RPMI7951 (cell line): ENCODE measurements at places on chromosomes 3 and 15. TPM values are rescaled to one million over a fixed set of nuclear protein-coding genes. Genes with fewer than 3 reads are reported as not detected.

The CPEB1 gene
- total RNA-seq = 6.1 and 12.1 TPM in 2 replicates

The PFKFB4 gene
- total RNA-seq = 41.2 and 56.9 TPM in 2 replicates

The TUSC7 gene
- total RNA-seq = not detected in 2 replicates

The DNAH12 gene
- total RNA-seq = 0.49 and 1.6 TPM in 2 replicates

The FAM3D gene
- total RNA-seq = not detected in 2 replicates

The FETUB gene
- not detected in 2 replicates for total RNA-seq

The AMIGO3 gene
- 1.1 and 4.3 TPM in 2 replicates for total RNA-seq

The COL7A1 gene
- total RNA-seq = 110 and 141 TPM in 2 replicates

The SEC62 gene
- 21.3 and 25.8 TPM in 2 replicates for total RNA-seq

The CPA3 gene
- total RNA-seq = not detected in 2 replicates

The SV2B gene
- total RNA-seq = not detected in 2 replicates

The DUOX1 gene
- not detected in 2 replicates for total RNA-seq

The TMEM266 gene
- not detected in 2 replicates for total RNA-seq

The CYP1A2 gene
- not detected in 2 replicates for total RNA-seq

The ADAMTS9 gene
- total RNA-seq = 2.4 and 3.1 TPM in 2 replicates

The AP3B2 gene
- 1.4 and 1.7 TPM in 2 replicates for total RNA-seq

The LRTM1 gene
- 1.6 and 2.2 TPM in 2 replicates for total RNA-seq

The CEP70 gene
- total RNA-seq = 43.1 and 59.2 TPM in 2 replicates

The A4GNT gene
- total RNA-seq = not detected in 2 replicates

The EEF1AKMT4 gene
- total RNA-seq = 7.3 and 9.6 TPM in 2 replicates

The CLRN1 gene
- not detected in 2 replicates for total RNA-seq

The SLC24A5 gene
- 0.29 TPM in 1 of 2 replicates, not detected in the other for total RNA-seq

The PLSCR5 gene
- total RNA-seq = not detected in 2 replicates

The TRH gene
- total RNA-seq = not detected in 2 replicates

The VEPH1 gene
- total RNA-seq = 85.5 and 91.9 TPM in 2 replicates
